ENCODE measurements at places on chromosomes 12 and 14.

DNA sequence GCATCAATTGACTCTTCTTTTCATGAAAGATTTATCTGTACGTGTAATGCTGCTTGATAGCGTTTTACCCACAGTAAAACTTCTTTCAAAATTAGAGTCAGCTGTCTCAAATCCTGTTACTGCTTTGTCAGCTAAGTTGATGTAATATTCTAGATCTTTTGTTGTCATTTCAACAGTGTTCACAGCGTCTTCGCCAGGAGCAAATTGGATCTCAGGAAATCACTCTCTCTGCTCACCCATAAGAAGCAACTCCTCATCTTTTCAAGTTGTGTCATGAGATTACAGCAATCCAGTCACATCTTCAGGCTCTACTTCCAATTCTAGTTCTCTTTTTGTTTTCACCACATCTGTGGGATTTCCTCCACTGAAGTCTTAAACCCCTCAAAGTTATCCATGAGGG lies 9.5 kb downstream of the PCNX1 start:
- DNase-seq, result no peak

- DNase-seq, result no peak
Measured at GRCh38 chr12:124021007-124021406, 48.0 kb downstream of the ZNF664 start.

DNA sequence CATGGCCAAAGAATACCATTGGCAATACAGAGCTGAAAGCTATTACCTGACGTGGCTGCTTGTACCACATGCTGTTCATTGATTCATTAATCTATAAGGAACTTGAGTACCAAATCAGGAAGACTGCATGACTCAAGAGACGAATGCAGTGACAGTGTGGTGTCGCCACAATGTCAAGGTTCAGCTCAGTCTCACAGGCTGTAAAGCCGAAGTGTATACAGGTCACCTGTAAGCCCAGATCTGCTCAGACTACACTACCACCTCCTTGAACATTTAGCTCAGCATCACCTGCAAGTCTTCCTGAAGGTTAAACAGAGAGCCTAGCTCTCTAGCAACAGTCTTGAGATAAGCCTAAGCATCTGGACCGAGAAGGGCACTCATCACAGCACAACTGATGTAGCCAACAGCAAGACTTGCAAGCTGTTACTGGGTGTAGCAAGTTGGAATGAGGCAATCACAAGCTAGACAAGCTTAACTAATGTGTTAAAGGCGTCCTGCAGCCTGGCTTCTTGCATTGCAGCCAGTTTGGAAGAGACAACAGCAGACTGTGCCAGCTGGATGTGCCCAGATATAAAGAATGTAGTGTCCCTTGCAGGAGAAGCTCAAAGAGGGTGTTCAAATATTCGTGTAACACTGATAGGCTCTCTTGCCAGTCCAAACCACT lies 21.0 kb downstream of the TMTC1 start:
- DNase-seq, result no peak

- DNase-seq, result no peak
Measured at GRCh38 chr14:99602054-99602787, 1.8 kb downstream of the CCDC85C start.

- DNase-seq, result no peak
Measured at GRCh38 chr14:22427771-22428231, 161.2 kb downstream of the DAD1 start.

GRCh38 chr14:85528080-85528896 lies 1.7 kb upstream of the FLRT2 start:
- DNase-seq, result no peak

DNA sequence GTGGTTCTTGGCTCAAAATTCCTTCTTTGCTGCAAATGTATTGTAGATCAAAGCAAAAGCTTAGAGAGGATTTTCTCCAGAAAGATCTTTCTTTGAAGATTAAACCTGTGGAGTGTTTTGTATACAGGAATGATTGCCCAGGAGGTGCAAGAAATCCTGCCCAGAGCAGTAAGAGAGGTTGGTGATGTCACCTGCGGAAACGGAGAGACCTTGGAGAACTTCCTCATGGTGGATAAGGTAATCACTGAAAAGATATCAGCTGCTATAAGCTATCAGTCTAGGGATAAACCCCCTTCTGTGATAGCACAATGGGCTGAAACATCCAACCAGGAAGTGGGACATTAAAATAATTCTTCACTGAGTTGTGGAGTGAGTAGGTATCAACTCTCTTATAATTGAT lies 85.7 kb downstream of the MYRFL start:
- no peak for DNase-seq

DNA sequence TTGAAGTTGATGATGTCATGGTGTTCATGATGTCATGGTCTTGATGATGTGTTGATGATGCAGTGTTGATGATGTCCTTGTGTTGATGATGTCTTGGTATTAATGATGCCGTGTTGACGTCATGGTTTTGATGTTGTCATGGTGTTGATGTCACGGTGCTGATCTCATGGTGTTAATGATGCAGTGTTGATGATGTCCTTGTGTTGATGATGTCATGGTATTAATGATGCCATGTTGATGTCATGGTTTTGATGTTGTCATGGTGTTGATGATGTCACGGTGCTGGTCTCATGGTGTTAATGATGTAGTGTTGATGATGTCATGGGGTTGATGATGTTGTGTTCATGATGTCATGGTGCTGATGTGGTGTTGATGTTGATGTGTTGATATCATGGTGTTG lies 48.0 kb upstream of the RIMBP2 start:
- DNase-seq, result no peak

DNA sequence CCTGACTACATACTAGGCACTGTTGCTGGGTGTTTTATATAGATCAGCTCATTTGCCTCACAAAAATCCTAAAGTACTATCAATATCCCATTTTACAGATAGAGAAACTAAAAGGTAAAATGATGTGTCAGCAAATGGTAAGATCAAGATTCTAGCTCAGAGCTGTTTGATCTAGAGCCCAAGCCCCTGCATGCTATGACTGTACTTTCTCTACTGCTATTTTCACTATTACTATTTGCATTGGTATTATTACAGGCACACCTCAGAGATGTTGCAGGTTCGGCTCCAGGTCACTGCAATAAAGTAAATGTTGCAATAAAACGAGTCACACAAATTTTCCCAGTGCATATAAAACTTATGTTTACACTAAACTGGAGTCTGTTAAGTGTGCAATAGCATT lies 10.9 kb downstream of the ISCU start:
- no peak for DNase-seq

DNA sequence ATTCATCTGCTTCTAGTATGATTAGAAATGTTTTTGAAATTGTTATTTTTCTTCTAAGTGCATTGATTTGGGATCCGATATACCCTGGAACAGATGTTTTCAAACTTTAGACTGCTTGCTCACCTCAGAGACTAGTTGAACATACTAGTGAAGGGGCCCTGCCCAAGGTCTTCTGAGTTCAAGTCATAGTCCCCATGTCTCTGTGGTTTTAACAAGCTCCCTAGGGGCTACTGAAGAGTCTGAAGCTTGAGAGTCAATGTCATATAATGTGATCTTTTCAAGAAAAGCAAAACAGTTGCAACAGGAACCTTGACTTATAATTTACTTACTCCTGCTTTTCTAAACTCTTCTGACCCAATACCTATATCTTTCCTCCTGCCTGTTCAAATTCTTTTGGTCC lies 7.5 kb upstream of the UBE2N start:
- DNase-seq, result no peak

GRCh38 chr14:94722397-94722796 lies 47.5 kb downstream of the GSC start:
- DNase-seq, result no peak

GRCh38 chr12:27077586-27077985 lies 4.8 kb downstream of the C12orf71 start:
- DNase-seq, result no peak

DNA sequence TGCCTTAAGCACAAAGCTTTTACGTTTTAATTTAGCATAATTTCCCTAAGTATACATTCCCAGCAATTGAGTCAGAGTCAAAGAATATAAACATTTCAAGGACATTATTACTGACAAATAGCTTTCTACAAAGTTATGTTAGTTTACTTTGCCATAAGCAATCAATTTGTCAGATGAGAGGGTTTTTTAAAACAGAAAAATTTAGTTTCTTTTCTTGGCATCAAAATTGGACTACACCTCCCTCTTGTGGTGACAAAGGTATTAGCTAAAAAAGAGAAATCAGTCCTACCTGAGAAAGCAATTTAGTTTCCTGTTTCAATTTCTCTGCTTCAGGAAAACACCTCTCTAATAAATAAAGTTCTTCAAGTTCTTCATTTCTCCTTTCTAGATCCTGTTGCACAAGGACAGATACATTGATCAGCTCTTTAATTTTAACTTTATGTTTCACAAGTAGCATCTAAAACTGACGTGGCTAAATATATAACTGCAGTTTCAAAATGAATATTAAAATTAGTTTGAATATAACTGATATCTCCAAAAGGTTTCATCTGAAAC lies 39.9 kb downstream of the DNAI7 start:
- DNase-seq, result peak; percentile 55

- no peak for DNase-seq
Measured at GRCh38 chr12:12520273-12520672, 42.4 kb downstream of the DUSP16 start.

- DNase-seq, result no peak
Measured at GRCh38 chr14:69077841-69078240, 75.1 kb downstream of the DCAF5 start.

- DNase-seq, result no peak
Measured at GRCh38 chr12:116642683-116643082, 83.5 kb downstream of the MAP1LC3B2 start.

- no peak for DNase-seq
Measured at GRCh38 chr14:79602045-79602444, 609.3 kb downstream of the DIO2 start.

- peak; percentile 10 for DNase-seq
Measured at GRCh38 chr14:35366056-35366451, 38.5 kb downstream of the NFKBIA start.

DNA sequence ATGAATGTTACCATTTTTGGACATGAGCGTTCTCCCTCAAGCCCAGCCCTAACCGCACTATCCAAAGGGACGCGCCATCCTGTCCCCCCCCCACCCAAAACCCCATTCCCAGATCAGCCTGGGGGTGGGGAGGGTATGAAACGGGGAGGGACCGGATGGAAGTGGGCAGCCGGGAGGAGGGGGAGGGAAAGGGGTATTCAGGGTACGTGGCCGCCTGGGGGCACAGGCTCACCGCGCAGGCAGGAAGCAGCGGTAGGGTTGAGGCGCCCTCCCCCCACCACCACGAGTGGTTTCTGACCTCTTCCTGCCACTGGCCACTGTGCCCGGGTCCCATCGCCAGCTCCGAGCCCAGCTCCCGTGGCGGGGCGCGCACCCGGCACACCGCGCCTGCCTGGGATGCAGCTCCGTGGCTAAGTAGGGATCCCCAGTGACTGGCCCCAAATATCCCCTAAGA lies 1.4 kb downstream of the ACTN1 start:
- DNase-seq, result no peak

DNA sequence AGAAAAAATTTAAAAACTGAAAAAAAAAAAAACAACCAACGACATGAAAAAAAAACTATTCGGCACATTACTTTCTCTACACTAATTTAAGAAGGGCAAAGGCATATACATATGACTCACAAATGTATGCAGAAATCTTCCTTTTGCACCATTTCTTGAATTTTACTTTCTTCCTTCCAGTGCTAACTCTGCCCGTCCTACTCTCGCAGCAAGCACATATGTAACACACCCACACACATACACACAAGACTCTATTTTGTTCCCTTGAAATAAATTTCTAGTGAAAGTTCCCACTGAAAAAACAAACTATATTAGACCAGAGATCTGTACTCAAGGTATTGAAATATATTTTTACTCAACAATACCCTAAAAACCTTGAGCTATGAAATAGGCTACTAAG lies 14.6 kb downstream of the BTG1 start:
- no peak for DNase-seq

DNA sequence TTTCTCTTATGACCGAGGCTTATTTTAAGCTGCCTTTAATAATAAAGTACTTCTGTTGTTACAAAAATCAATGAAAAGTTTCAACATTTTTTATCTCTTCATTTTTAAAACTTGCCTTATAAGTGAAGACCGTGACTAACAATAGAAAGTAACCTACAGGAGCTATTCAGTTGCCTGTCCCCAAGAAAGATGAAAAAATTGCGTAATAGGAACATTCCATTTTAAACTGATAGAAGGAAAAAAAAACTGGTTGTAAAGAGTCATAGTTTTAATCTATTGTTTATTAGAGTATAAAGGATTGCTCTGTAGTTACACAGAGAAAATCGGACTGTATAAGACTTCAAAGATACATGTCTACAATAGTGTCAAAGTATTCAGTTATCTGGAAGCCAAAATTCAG lies 83.3 kb downstream of the DAAM1 start:
- no peak for DNase-seq

DNA sequence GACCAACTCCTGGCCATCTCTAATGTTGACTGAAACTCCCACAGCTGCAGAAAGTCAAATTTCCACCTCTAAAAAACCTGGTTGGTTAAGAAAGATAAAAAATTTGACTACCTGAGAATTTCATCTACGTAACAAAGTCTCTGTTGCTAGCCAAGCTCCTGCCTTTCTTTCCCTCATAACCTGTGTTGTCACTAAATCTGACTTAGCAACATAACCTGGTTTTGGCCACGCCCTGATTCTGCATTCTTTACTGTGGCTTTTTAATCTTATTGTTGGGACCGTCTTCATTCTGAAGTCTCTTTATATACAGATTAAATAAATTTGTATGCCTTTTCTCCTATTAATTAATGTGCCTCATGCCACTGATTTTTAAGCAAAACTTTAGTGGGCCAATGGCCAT lies 16.1 kb upstream of the CD69 start:
- DNase-seq, result no peak

- DNase-seq, result no peak
Measured at GRCh38 chr12:76187177-76187576, 102.7 kb upstream of the NAP1L1 start.

- DNase-seq, result peak; percentile 22
Measured at GRCh38 chr14:54730156-54730961, 163.4 kb downstream of the SAMD4A start.

GRCh38 chr14:42141328-42141727 lies 534.7 kb downstream of the LRFN5 start:
- no peak for DNase-seq

DNA sequence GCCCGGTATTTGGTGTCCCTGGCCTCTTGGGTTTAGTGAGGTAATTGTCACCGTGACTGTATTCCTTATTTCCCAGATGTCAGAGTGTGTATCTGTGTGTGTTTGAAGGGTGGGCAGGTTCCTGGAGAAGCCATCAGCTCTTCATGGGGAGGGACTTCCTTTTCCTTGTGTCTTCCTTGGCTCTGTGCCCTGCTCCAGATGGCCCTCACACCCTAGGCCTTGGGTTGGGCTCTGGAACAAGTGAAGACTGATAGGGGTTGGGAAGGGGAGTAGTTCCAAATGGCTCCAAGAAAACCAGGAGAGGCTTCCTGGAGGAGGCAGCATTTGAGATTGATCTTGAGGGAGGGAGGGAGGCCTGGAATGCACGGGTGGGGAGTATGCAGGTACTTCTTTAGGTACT lies 43.8 kb upstream of the PRIMA1 start:
- no peak for DNase-seq

DNA sequence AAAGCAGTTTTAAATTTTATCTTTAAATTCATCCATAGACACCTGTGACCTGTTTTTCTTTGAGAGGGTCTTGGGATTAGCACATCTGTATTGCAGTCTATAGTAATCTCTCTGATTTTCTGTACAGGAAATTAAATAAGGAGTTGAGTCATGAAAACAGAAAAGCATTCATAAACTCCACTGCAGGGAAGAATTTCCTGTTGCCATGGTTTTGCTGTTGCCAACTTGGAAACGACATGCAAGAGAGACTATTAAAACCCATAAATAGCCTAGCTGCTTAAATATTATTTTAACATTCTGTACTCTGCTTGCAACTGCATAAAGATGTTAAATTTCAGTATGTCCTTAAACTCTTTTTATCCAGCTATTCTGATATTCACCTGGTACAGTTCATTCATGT lies 281.0 kb upstream of the RGS6 start:
- DNase-seq, result no peak
